Fibroblast of skin of scalp (primary cell): ENCODE measurements at places on chromosomes 12 and 14.

DNA sequence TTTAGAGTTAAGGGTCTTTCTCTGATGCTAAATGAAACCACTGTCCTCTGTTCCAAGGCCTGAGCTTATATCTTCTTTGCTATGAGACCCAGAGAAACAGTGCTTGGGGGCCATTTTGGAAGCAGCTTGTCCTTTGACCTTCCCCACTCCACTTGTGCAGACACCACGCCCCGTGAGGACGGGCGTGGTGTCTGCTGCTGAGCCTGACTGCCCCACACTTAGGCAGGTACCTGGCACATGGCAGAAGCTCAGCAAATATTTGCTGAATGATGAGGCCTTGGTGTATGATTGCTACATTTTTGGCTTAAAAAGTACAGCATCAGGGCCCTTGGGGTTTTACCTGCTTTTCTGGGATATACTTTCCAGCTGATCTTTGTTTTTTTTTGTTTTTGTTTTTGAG lies 69.9 kb downstream of the RASSF3 start:
- no peak for DNase-seq

GRCh38 chr14:58455593-58456265 lies 28.2 kb downstream of the KIAA0586 start:
- no peak for DNase-seq

- DNase-seq: no peak
These were observed 10.4 kb downstream of the RHOJ start for GRCh38 chr14:63214417-63215196.

- DNase-seq: peak; percentile 32
These were observed 16.6 kb upstream of the RND1 start for GRCh38 chr12:48882315-48882687.

DNA sequence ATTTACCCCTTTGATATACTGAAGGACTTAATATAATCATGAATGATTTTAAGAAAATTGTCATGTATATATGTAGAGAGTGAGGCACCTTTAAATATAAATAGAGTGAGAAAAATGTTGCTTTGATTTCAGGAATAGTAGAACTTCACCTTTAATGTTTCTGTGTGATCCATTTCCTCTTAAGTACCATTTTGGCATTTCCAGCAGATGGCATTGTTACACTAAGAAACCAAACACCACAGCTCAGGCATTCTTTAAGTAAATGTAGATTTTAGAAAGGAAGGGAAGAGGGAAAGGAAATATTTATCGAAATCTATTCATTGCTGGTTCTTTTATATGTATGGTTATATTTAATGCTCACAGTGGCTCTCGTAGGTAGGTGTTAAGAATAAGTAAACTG lies 556.7 kb upstream of the FBXO33 start:
- peak; percentile 13 for DNase-seq

DNA sequence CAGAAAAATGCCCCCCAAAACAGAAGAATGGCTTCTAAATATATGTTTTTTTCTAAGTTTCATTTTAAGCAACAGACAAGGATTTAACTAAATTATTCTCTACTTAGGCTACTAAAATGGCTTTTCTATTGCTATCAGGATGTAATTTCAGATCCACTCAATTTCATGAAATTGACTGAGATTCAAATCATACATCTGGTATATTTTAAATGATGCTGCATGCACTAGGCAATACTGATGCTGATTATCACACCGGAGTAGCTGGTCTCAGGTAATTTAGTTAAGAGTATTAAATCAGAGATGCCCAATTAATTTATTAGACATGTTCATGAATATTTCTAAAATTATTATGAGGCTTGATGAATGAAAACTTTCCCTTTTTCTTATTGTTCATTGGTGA lies 151.7 kb downstream of the APAF1 start:
- DNase-seq: no peak

DNA sequence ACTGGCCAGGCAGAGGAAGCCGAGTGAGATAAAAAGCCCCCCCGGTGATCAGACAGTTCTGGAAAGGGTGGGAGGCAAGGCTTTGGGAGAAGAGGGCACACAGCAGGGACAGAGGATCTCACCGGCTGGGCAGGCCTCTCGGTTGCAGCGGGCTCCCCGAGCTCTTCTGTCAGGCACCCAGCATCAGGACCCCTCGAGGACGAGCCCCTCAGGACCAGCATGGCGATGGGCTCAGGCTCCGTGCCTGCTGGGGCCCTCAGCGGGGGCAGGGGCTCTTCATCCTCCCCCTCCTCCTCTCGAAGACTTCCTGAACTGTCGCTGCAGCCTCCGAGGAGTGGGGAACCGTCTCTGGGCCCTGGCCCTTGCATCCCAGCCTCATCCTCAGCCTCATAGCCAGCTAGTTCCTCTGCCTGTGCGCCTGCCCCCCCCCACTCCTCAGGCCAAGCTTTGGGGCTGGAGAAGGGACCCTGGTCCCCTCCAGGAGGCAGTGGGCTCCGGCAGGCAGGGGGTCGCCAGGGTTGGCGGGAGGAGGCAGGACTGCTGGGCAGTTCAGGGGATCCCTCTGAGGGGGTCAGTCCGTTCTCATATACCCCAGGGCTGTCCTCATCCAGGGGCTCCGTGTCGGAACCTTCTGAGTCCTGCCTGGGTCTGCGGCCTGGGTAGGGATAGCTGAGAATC lies 3.4 kb upstream of the AP1G2 start:
- DNase-seq: no peak

GRCh38 chr12:123752046-123752445 lies 10.1 kb upstream of the DNAH10 start:
- DNase-seq: no peak

DNA sequence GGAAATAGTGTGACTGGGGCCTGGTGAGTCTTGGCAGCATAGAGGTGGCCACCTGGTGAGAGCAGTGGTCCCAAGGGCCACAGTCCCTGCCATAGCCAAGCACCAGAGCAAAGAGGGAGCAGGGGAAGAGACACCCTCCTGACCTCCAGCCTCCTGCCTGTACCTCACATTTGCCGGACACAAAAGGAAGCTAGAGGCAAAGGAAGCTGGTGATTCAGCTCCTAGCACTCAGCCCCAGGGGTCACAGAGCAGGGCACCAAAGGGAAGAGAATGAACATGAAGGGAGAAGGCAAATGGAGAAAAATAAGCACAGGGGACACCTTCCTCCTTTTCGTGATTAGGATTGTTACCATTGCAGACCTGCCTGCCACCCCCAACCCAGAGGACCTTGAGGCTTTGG lies 216.8 kb downstream of the ZFP36L1 start:
- DNase-seq: no peak

DNA sequence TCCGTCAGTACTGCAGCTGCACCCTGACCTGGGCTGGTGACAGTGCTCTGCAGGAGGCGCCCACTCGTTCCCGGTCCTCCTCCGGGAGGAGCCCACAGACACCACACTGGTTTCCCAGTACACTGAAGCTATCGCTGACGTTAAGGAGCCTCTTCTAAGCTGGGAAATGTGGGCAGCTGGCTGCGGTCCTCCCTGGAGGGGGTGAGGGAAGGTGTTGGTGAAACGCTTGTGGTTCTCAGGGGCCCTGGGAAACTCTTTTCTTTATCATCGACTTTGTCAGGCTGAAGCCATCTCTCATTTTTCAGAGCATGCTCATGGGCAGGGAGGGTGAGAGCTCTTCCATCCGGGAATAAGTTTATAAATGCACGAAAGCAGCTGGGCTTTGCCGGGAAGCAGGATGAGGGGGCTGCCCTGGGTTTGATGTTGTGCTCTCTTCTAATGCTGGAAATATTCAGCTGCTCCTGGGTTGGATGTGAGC lies 176.0 kb downstream of the CHST11 start:
- peak; percentile 36 for DNase-seq

GRCh38 chr12:52295663-52296062 lies 4.3 kb upstream of the KRT81 start:
- no peak for DNase-seq

- DNase-seq: no peak
These were observed 13.1 kb upstream of the PPP4R4 start for GRCh38 chr14:94161058-94161457.

GRCh38 chr14:73245480-73246325 lies 8.4 kb downstream of the PAPLN start:
- DNase-seq: peak; percentile 45

- peak; percentile 6 for DNase-seq
These were observed 67.6 kb upstream of the TTC7B start for GRCh38 chr14:90883782-90884181.
